Stimulated activated CD4-positive, alpha-beta T cell treated with anti-CD3 and anti-CD28 coated beads, Interleukin-4, amount 100 ng/mL, for 4 hours (primary cell): ENCODE measurements at places on chromosomes 5 and 9.

DNA sequence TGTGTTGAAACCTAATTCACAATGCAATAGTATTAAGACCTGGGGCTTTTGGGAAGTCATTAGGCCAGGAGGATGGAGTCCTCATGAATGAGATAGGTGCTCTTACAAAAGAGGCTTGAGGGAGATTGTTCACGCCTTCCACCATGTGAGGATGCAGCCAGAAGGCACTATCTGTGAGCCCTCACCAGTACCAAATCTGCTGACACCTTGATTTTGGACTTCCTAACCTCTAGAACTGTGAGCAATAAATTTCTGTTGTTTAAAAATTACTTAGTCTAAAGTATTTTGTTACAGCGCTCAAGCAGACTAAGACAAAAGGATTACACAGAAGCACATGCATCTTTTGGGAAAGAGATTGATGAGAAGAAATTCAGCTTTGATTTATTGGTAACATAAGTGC lies 232.9 kb upstream of the NR4A3 start:
- DNase-seq, result no peak

- DNase-seq, result no peak
Measured at GRCh38 chr5:146409054-146409671, 38.0 kb upstream of the TCERG1 start.

- DNase-seq, result no peak
Measured at GRCh38 chr5:96143450-96143849, 181.8 kb upstream of the ELL2 start.

GRCh38 chr5:174829511-174829864 lies 105.1 kb downstream of the MSX2 start:
- DNase-seq, result no peak

GRCh38 chr9:37430841-37431597 lies 8.5 kb downstream of the GRHPR start:
- DNase-seq, result no peak

GRCh38 chr5:132753135-132753987 lies 6.1 kb downstream of the CCNI2 start:
- DNase-seq, result no peak

DNA sequence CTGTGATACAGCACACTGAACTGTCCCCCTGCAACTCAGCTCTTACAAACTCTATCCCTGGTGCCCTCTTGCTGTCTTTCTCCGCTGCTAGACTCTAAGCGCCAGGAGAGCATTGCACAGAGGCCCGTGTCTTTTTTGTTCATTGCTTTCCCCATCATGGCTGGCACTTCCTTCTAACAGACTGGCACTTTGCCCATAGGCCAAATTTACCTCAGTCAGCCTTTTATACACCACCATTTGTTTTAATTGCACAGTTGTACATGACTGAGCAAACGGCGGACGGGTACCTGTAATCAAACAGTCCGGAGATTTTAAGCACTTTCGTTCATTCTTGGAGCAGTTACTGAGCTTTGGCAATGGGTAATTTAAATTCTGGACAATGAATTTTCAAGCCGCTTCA lies 102.2 kb upstream of the CLINT1 start:
- DNase-seq, result no peak

DNA sequence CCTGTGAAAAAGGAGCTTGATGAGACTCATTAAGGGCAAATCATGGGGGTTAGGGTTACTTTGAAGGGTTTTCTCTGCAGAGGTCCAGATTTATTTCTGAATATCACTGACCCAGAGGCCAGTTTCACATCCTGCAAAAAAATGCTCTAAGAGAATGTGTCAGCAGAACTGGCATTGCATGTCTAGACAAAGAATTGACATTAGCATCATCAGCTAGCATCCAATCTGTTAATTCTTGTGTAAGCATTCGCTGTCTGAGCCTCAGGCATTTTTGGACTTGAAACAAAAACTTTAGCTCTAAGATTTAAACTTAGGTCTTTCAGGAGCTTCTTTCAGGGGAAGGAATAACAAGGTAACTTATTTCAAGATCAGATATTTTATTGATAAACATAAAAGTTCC lies 187.9 kb upstream of the ELL2 start:
- no peak for DNase-seq

DNA sequence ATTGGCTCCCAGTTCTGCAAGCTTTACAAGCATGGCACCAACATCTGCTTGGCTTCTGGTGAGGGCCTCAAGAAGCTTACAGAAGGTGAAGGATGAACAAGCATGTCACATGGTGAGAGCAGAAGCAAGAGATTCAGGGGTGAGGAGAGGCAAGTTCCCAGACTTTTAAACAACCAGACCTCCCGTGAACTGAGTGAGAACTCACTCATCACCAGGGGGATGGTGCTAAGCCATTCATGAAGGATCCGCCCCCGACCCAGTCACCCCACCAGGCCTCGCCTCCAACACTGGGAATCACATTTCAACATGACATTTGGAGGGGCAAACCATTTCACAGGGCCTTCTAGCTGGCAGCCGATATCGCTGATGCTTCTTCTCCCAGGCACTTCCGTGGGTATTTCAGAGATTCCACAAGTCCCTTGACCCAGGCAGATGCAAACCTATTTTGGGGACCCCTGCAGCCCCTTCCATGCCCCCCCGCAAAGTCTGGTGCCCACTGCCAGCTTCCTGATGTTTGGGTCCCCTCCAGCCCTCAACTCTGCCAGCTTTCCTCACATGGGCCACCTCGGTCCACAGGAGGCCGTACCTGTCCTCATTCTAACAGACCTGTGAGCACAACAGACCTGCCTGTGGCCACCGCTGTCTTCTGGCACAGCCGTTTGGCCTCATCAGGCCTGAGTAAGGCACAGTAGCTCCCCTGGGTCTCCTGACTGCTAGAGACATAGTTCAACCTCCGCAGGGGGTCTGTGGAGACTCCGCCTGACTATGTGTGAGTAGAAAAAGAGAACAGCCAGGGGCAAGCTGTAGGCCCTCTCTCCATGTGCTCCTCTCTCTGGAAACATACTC lies 60.7 kb upstream of the ANGPTL2 start:
- DNase-seq, result no peak

DNA sequence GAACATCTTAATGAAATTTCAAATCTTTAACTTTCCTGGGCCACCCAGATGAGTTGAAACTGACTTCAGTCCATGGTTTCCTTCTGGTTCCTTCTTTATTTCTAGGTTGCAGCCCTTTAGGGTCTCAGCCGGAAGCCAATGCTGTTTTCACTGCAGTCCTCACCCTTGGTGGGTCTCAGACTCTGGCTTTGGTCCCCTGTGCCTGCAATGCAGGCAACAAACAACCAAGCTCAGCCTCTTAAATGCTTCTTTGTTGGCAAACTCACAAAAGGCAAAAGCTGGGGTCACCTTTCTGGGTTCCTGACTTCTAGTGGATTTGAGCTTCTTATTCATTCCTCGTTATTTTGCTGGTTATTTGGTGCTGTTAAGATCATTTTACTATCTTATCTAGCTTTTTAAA lies 19.3 kb upstream of the APC start:
- no peak for DNase-seq

GRCh38 chr5:178551059-178551458 lies 39.1 kb downstream of the COL23A1 start:
- DNase-seq, result no peak

DNA sequence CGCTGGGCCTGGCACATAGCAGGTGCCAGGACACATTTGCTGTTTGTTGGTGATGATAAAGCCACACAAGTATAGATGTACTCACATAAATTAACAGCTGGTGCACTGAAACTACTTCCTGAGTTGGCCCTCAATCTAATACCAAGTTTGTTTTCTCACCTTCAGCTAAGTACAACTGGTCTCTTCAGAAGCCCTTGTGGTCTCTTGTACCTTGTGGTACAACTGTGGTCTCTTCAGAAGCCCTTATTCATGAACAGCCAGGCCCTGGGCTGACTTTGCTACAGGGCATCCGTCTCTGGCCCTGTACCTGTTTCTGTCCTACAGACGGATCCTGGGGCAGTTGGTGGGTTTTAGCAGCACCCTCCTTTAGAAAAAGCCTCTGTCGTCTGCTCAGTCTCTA lies 81.5 kb downstream of the DAB2IP start:
- no peak for DNase-seq

DNA sequence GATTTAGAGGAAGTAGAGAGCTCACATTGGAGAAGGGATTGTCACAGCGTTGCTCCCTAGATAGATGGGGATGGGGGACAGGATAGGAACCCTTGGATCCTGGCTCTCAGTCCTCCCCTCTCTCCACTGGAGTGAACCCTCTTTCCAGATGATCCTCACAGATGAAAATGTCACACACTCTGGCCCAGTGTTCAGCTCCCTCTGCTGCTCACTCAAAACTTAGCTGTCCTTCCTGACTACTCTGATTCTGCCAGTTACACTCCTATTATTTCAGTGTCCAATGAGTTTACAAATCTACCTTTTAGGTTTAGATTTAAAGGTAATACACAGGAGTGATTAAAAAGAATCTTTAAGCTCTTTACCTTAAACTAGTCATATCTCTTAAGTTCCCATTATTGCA lies 5.8 kb upstream of the SPINK7 start:
- no peak for DNase-seq

GRCh38 chr5:169745441-169746146 lies 108.5 kb downstream of the DOCK2 start:
- no peak for DNase-seq

DNA sequence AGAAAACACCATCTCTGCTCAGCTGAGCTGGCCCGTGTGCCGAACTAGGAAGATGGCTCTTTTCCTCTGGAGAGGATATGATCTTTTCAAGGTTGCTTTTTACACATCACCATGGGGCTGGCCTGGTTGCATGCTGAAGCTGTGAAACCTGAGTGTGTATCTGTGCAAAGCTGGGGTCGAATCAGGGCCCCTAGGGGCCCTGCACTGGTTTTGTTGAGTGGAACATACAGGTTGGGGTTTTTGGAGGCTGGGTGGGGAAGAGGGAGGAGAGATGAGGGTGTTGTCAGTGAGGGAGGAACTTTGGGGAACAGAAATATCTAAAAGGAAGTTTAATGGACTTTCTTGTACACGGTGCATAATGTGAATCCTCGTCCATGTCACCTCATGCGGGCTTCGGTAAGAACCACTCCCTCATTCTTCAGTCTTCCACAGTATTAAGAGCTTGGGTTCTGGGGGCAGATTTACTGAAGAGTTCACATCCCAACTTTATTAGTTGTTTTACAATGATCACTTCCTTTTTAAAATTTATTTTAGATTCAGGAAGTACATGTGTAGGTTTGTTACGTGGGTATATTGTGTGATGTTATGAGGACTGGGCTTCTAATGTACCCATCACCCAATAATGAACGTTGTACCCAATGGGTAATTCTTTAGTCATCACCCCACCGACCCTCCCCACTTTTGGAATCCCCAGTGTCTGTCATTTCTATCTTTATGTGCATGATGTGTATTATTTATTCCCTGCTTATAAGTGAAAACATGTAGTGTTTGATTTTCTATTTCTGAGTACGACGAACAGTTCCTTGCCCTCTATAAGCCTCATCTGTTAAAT lies 238.2 kb downstream of the NR3C1 start:
- DNase-seq, result no peak

DNA sequence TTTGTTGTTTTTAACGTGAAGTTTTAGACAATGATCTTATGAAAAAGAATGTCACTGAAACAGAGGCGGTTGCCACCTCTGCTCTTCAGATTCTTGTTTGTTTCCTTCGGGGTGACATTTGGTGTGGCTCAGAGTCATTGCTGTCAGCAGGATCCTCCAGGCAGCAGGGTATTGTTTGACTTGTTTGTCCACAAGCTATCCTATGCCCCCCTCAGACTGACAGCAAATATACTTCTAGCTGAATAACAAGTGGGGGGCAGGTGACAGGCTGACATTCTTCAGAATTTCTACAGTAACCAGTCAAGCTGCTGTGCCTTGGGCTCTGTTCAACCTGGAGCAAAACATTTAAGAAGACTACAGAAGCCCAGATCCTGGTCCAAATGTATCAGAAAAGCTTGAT lies 383.3 kb downstream of the YTHDC2 start:
- DNase-seq, result no peak

DNA sequence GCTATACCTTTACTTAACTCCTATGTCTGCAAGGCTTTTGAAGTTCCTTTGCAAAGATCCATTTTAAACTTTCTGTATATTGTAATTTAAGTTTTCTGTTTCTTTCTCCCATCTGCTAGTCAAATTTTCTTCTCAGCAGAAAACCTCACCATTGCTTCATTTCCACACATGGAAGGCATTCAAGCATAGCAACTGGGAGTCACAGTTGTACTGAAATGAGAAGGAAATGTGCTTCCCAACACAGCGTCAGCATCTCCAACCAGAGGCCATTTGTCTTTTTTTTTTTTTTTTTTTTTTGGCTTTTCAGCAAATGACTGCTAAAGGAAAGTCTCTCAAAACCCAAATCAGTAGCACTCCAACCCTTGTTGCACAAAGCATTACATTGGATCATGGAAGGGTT lies 92.5 kb downstream of the RAB3C start:
- no peak for DNase-seq

DNA sequence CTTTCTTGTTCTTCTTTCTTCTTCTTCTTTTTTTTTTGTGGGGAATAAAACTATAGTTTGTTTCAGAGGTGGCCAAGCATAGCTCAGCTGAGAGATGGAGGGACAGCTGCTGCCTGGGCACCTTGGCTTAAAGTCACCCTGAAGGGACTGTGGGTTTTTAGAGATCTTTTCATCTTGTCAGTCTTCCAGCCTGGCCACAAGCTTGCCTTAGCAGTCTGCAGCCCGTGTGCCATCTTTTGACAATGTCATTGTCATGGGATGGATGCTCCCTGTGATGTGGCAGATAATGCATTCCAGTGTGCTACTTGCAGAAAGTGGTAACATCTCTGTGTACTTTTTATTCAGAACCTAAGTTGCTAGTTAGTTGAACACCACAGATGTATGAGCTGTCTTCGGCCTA lies 280.8 kb downstream of the FANCC start:
- no peak for DNase-seq

- DNase-seq, result no peak
Measured at GRCh38 chr5:66498791-66499207, 97.4 kb upstream of the MAST4 start.

DNA sequence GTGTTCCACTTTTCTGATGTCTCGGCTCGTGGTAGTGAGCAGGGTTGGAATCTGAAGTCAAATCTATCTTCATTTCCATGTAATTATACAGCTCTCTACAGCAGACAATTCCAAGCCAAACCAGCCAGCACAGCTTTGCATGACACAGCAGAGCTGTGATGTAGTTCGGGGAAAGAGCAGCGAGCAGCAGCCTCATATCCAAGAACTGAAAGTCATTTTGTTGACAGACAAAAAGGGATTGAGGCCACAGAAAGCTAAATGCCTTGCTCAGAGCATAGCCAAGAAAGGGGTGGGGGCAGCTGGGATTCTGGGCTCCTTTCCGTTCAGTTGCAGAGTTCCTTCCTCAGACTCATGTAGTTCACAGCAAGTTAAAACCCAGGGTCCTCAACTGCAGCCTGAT lies 32.1 kb downstream of the LCP2 start:
- DNase-seq, result no peak

DNA sequence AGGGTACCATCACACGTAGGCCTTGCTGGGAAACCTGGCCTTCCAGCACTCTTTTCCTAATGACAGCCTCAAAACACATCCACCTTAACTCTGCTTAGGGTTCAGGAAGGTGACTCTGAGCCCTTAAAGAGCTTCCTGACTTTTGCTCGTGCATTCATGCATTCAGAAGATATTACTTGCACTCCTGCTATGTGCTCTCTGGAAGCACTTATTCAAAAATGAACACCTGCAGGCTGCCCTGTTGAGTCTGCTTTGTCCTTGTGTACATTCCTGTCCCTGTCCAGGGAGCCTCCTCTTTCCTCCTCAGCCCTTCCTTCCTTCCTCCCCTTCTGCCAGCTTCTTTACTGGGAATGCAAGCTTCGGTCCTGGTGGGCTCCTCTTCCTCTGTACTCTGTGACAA lies 61.5 kb downstream of the SPRY4 start:
- no peak for DNase-seq
